ENCODE measurements at places on chromosomes 6 and 20. TPM values are rescaled to one million over a fixed set of nuclear protein-coding genes. Genes with fewer than 3 reads are reported as not detected.

UNC93A gene
- total RNA-seq, result not detected

FBXL4 gene
- 22.5 TPM for total RNA-seq

MCCD1 gene
- not detected for total RNA-seq

LY6G5B gene
- 14.1 TPM for total RNA-seq

DNA sequence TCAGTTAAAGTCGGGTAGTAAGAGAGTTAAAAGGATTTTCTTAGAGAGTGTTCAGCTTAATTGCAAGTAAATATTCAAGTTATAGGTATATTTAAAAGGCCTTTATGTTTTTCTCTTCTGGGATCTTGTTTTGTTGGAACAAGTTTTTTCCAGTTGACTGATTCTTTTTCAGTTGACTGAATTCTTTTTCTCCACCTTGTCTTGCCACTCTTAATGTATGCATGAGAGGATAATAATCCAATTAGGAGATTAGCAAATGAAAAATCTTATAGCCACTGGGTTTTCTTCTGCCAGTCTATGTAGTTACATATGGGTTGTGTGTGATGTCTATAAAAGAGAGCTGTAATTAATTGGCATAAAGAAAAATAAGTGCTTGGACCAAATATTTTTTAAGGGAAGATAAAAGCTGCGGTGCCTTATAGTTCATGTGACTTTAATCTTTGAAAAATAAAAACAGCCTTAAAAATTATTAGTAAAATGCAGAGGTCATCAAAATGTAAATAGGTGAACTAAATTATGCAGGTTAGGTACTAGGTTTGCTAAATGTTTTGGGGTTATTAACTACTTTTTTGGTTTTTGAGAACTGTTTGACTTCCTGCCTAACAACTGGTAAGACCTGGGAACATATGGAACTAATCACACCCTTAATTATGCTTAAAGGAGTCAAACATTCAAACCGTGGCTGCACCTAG, 367.2 kb downstream of the HTR1B start:
- no peak for DNase-seq

DNA sequence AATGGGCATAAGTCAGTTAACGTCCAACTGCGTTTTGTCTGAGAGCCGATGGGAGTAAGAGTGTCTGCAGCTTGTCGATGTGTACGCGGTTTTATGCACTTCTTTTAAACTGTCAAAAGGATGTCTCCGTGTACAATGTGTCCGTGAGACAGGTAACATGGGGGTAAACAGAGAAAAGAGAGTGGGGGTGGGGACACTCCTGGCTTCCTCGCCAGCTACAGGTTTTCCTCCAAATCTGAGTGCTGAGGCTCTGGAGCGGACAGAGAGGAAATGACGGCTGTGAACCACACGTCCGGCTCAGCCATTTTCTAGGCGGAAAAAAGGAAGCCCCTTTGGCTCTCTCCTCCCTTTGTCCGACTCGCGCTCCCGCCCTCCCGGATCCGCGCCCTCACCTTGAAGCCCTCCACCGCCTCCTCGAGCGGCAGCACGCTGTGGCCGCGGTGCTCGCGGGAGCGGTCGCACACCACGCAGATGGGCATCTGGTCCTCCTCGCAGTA, 916 bp downstream of the TRIM27 start:
- peak; percentile 52 for DNase-seq

DNA sequence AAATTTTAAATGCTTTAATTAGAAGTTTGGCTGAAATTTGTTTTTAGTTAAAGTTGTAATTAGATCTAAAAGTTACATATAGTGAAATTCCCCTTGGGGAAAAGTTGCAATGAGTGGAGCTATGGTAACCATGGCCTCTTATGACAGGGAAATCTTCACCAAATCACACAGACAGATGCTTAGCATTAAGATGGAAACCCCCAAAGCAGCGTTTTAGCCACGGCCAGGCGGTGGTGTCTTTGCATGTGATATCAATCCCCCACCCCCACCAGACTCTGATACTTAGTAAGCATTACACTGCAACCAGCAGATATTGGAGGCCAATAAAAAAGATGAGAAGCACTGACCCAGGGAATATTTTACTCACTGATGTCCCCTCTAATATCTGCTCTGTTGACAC, 75.7 kb downstream of the REPS1 start:
- DNase-seq, result no peak

GRCh38 chr6:92989656-92990055, 429.7 kb downstream of the EPHA7 start:
- no peak for DNase-seq
